ENCODE measurements at places on chromosomes 6 and 20. TPM values are rescaled to one million over a fixed set of nuclear protein-coding genes. Genes with fewer than 3 reads are reported as not detected.

CASS4 gene
- total RNA-seq: not detected

- peak; percentile 21 for DNase-seq
Measured at GRCh38 chr6:34970488-34970887, 81.4 kb downstream of the ANKS1A start.

- peak; percentile 62 for DNase-seq
Measured at GRCh38 chr6:153104220-153104619, 26.9 kb downstream of the RGS17 start.

- peak; percentile 82 for DNase-seq
Measured at GRCh38 chr20:57582432-57583288, 21.8 kb downstream of the PCK1 start.

DNA sequence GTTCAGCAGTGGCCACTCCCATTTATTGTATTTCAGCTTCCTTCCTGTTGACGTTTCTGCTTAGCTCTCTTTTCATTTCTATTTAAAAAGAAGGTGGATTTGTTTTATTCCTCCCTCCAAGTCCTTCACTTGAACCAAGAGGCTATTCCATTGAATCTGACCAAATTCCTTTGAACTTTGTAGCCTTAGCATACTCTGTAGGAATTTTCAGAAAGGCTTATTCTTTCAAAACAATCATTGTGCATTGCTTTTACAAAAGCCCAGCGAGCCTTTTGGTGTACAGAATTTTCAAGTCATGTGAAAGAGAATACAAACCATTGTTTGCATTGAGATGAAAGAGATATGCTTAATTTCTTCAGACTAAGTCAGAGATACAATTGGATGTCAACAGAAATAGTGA, 151.0 kb upstream of the INSM1 start:
- no peak for DNase-seq

VSTM2L gene
- total RNA-seq: 8.0 TPM

CCNC gene
- 104 TPM for total RNA-seq

DNA sequence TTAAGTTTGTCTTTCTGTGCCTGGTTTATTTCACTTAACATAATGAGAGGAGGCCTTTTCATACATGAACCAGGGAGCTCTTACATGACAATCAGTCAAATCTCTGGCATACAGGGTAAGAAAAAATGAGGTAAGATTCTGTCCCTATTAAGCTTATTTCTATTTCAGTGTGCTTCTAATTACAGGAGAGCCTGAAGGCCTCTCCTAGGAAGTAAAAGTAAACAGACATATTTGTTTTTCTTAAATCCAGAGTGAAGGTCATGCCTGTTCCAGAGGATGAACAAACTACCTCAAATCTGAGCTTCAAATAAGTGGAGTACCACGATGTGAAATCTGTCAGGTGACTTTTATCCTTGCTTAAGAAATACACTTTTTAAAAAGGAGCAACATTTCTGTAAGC, 72.6 kb downstream of the POPDC3 start:
- DNase-seq: no peak

SNX9 gene
- 45.7 TPM for total RNA-seq

DNA sequence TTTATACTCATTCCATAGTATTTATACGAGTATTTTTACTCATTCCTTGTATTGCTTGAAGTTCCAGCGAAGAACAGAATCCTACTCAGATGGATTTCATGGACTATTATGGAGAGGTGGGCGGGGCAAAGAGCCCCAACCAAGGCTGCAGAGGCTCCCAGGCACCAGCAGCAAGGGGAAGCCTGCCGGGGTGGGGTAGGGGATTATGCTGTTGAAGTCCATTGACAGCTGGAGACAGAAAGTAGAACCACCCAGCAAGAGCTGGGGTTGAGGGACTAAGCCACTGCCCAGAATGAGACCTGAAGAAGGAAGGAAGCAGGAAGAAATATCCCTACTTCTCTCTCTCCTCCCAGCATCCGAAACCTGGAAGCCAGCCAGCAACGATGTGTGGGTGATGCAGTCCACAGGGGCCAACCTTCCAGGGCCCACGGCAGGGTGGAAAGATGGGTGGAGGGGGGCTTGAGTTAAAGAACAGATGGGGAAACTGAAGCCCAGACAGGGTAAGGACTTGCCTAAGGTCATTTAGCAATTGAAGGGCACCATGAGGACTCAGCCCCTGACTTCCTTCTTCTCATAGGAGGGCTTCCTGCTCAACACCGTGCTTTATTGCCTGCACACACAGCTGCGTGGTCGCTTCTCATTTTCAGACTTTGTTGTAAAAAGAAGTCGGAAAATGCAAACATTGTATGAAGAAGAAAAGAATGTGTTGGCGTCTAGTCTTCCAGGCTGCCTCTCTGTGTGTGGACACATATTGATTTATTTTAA, 18.3 kb upstream of the GTSF1L start:
- peak; percentile 19 for DNase-seq

MRAP2 gene
- total RNA-seq: 1.7 TPM

DNA sequence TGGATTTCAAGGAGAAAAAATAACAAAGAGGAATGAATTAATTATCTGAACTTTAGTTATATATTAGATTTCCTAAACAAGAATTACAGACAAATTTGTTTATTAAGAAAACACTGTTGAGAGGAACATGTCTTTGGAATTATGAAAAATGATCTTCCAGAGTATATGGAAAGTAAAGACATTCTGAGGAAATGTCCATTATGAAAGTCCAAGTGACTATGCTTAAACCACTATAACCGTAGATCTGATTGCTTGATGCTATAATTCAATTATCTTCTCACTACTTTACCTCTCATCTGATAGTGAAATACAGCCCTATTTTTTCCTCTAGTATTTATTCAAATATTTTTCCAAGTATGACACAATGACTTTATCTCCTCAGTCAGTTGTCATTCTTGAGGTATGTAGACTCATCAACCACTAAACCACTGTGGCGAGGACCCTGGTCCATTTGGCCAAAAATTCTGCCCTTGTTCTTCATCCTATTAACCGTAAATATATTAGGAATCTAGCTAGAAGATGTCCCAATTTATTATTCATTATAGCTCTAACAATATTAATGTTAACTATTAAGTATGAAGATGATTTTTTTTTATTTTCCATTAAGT, 37.3 kb upstream of the AHI1 start:
- DNase-seq: peak; percentile 17

RAET1E gene
- not detected for total RNA-seq

DNA sequence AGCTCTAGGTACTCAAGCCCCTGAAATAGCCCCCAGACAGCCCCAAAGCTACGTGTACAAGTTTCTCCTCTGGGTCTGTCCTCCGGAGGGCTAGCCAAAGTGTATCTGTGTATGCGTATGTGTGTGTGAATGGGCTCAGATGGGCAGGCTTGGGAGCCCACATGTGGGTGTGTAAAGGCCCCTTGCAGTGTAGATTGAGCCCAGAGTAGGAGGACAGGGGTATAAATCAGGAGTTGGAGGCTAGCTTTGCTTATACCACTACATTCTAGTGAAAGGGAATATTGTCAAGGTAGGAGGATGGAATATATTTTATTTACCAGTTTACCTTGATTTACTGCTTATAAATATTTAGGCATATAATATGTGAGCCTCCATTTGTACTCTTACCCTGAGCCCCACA, 9.0 kb upstream of the MAP3K7 start:
- DNase-seq: no peak

GINS1 gene
- 25.4 TPM for total RNA-seq

GPLD1 gene
- 0.45 TPM for total RNA-seq

DNA sequence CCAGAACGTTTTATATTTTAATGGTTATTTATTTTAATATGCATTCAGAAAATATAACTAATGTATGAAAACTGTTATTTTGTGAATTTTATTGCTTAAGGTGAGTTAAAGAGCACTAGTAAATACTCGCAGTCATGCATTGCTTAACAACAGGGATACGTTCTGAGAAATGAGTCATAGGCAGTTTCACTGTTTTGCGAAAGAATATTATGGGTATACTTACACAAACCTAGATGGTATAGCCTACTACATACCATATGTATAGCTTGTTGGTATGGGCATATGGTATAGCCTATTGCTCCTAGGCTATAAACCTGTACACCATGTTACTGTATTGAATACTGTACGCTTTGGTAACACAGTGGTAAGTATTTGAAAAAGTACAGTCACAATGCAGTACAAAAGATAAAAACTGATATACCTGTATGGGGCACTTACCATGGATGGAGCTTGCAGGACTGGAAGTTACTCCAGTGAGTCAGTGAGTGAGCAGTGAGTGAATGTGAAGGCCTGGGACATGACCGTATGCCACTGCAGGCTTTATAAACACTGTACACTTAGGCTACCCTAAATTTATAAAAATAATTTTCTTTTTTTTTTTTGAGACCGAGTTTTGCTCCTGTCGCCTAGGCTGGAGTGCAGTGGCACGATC, 38.5 kb downstream of the ARFGEF2 start:
- no peak for DNase-seq

DNA sequence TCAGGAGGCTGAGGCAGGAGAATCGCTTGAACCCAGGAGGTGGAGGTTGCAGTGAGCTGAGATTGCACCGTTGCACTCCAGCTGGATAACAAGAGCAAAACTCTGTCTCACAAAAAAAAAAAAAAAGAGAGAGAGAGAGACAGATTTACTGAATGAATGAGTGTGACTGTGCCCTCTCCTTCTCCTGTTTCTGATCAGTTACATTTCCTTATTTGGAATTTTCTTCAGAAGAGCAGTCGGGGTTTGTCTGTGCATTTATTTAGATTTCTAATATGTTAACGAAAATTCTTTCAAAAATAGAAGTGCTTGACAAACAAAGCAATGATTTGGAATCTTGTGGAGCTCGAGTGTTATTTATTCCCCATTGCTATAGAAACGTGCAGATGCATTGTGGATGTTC, 6.4 kb upstream of the LRRN4 start:
- no peak for DNase-seq

DNA sequence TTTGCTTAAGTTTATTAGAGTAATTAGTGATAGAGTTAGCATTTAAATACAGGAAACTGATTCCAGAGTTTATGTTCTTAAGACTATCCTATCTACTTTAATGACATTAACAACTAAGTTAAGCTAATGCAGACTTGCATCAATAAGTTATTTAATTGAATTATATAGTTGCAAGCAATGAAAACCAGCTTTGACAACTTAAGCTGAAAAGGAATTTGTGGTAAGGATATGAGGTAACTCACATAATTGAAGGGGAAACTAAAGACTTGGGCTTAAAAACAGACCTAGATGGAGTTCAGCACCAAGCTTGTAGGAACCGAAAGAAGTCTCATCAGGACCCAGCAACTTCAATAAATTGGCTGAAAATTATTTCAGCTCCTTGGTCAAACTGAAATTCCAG, 222.3 kb downstream of the IBTK start:
- DNase-seq: no peak

COL21A1 gene
- not detected for total RNA-seq

- peak; percentile 69 for DNase-seq
Measured at GRCh38 chr20:50242863-50243609, 52.4 kb downstream of the CEBPB start.

DNA sequence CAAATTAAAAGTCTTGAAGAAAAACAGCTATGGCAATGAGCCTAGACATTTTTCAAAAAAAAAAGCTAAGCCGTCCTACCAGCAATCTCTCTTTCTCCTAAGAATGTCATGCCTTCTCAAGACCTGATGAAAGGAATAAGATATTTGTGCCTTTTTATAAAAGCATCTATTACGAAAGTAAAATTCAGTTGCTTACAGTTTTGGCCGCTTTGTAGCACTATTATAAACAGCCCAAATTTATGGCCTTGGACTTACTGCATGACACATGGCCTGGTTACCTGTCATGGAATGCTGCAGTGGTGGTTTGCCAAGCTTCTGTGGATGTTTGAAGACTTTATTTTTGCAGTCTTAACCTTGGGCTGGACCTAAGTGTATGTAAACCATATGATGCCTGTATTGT, 22.2 kb upstream of the VAPB start:
- no peak for DNase-seq

GRCh38 chr6:79801362-79801761, 146.0 kb downstream of the ELOVL4 start:
- no peak for DNase-seq

DNA sequence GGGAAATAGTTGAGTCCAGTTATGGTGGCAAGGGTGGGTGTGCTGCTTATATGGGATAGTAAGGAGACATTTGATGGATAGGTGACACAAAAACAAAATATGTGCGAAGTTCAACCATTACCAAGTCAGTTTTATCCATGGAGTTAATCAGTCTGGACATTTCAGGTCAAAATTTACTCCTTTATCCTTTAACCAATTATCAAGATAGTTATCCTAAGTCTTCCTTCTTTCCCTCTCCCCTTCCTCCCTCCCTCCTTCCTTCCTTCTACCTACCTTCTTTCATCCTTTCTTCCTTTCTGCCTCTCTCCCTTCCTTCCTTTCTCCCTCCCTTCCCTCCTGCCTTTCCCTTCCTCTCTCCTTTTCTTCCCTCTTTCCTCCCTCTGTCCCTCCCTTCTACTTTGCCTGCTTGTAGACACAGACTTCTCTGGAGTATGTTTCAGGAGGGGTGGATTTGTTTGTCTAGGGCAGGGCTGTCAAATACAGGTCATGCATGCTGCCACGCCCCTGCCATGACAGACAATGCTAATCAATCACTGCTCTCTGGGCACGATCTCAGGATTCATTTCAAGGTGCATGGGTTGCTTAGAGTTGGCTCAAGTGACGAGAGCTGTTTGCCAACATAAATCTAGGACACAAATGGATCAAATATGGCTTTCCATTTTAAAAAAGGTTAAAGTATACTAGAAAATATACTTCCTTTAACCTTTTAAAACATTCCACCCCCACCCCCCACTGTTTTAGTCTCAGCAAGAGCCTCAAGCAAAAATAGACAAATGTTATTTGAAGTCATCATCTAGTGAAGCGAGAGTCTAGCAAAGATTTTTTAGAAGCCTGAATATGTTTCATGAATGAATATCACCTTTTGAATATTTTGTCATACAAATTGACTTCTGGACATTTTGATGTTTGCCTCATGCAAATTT, 281.6 kb upstream of the CITED2 start:
- peak; percentile 42 for DNase-seq

GRCh38 chr6:144145541-144145940, 4.8 kb upstream of the STX11 start:
- no peak for DNase-seq

GRCh38 chr6:38095054-38095453, 275.5 kb downstream of the ZFAND3 start:
- DNase-seq: peak; percentile 73

ULBP3 gene
- total RNA-seq: 10.9 TPM

ACOT8 gene
- total RNA-seq: 35.7 TPM

DNA sequence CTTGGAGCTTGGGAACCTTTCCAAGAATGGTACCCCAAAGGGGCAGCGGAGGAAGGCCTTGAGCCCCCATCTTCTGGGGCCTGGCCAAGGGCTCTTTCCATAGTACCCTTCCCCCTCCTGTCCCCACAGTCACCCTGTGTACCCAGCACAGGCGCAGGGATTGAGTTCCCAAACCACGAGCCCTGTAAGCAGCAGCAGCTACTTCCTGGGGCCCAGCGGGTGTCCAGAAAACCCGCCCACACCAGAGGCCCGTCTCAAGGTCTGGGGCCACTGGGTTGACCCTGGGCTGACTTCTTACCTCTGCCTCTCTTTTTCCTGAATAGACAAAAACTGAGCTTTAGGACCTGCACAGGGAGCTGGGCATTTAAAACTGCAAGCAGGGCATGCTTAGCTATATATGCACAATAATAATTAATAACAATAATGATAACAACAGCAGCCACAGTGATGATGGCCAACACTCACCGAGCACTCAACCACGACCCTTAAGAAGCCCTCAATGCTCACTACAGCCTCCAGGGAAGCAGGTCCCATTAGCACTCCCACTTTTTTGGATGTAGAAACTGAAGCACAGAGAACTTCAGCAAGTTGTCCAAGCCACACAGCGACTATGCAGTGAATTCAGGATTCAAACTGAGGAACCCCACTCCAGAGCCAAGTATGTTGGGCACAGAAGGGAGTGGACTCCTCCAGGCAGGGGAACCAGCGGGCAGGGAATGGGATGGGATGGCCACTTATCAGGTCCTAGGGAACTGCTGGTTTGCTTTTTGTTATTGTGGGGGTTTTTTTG, 14.5 kb downstream of the NOL4L start:
- DNase-seq: no peak

OPRM1 gene
- not detected for total RNA-seq

Measured in renal cortical epithelial cell (primary cell).